Natural killer cell (primary cell): ENCODE measurements at places on chromosomes 4 and X. TPM values are rescaled to one million over a fixed set of nuclear protein-coding genes. Genes with fewer than 3 reads are reported as not detected.
A peak's percentile ranks its signal among the peaks of the same experiment; 100 is the strongest.

DNA sequence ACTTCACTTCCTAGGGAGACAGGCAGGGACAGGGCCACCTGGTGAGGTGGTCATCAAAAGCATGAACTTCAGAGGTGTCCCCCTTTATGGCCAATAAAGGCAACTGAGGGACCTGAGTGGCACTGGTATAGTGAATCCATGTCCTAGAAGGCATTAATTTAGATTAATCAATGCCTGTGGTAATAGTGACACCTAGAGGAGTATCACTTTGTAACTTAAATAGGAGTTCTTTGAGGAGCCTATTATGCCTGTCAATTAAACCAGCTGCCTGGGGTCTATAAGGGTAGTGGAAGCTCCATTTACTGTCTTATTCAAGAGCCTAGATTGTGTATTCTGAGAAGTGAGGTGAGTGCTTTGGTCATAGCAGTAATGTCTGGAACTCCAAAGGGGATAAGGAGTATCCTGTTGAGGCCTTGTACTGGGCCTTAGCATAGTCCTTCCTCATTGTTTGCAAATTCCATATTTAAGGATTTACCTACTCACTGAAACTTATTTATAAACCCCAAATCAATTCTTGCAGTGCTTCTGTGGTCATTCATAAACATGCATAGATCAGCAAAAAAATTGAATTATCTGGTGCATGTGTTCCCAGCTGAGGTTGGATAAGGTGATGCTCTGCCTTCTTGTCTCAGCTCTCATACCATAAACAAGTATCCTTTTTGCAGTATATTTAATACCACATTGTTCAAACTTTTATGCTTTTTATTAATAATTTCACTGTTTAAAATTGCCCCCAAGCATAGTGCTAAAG is 213.8 kb upstream of the RADX start:
- no peak overlapping the region for H3K4me3 ChIP-seq
- H3K4me1 ChIP-seq = no peaks in the 10 kb centered on the region
- H3K36me3 ChIP-seq = no peaks in the 10 kb centered on the region

DNA sequence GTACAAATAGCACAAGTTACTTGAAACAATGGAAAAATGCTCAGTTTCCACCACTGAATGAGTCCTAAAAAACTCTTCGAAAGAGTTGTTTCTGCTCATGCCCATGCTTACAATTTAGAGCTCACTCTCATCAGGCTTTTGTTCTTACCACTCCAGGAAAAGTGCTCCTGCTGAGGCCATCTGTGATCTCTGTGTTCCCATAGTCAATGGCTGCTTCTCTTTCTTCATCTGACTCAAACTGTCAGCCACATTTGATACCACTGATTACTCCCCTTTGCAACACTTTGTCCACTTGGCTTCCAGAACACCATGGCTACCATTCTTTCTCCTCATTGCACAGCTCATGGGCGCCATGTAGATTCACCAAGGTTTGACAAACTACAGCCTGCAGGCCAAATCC is 80.0 kb upstream of the SLC34A2 start:
- H3K27me3 ChIP-seq = no peaks in the 10 kb centered on the region
- no peaks in the 10 kb centered on the region for H3K36me3 ChIP-seq
- no peak overlapping the region for H3K27ac ChIP-seq
- no peak for DNase-seq

DNA sequence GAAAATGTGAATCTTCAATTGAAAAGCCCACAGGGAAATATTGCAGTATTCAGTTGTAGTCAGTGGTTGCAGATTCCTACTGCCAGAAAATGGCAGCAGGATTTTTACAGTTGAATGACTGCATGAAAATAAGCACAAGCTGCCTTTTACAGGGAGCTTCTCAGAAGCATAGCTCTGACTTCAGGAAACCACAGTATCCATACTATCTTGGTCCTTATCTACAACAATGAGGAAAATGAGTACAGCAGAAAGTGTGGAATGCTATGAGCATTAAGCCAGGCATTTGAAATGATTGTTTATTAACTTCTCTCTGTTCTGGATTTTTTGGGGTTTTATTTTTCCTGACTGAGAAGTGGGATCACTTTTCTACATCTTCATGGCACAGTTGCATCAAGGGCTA is 34.6 kb upstream of the PRRG1 start:
- H3K27ac ChIP-seq = no peak overlapping the region
- H3K4me3 ChIP-seq = no peak overlapping the region
- H3K36me3 ChIP-seq = no peaks in the 10 kb centered on the region
- H3K4me1 ChIP-seq = no peaks in the 10 kb centered on the region
- DNase-seq = no peak

Gene BGN
- total RNA-seq = not detected

DNA sequence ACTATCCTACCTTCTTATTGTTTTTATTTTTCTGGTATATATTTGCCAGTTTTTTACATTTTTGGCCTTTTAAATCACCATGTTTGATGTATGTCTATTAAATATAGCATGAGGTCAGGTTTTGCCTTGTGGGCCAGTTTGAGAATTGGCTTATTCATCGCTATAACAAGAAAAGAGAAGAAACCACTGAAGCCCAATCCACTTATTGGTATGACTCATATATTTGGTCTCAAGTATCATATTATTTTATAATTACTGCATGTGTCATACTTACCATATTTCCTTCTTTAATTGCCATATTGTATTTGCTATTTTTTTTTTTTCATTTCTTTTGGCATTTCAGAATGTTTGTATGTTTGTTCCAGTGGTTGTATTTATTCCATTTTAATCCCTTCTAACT is 99.3 kb downstream of the IRF2 start:
- no peaks in the 10 kb centered on the region for H3K36me3 ChIP-seq
- DNase-seq = no peak
- no peak overlapping the region for H3K4me3 ChIP-seq

- H3K4me1 ChIP-seq = no peaks in the 10 kb centered on the region
- no peak overlapping the region for H3K27ac ChIP-seq
- H3K4me3 ChIP-seq = no peak overlapping the region
- no peak for DNase-seq
These were observed 10.9 kb downstream of the SH3D19 start for GRCh38 chr4:151314479-151314878.

- no peaks in the 10 kb centered on the region for H3K4me1 ChIP-seq
- H3K27me3 ChIP-seq = no peaks in the 10 kb centered on the region
- DNase-seq = no peak
- H3K27ac ChIP-seq = no peak overlapping the region
These were observed 9.5 kb upstream of the NAAA start for GRCh38 chr4:75950213-75950815.

Gene GIMD1
- total RNA-seq = not detected

DNA sequence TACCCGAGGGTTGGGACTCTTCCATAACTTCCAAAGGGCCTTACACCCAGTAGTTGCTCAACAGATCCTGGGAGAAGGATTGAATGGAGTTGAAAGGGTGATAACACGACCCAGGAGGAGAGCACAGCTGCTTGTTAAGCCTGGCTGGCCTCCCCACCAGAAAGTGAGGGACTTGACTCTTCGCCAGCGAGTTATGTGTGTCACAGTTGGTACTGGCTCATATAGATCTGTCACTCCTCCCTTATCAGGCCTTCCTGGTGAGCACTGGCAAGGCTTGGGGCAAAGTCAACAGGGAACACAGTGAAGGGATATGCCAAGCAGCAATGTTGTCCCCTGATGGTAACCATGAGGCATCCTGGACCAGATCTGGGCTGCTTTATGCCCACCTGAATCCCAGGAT is 35.8 kb downstream of the APLN start:
- no peak overlapping the region for H3K4me3 ChIP-seq
- no peak for DNase-seq
- H3K36me3 ChIP-seq = no peaks in the 10 kb centered on the region
- H3K27me3 ChIP-seq = no peaks in the 10 kb centered on the region

DNA sequence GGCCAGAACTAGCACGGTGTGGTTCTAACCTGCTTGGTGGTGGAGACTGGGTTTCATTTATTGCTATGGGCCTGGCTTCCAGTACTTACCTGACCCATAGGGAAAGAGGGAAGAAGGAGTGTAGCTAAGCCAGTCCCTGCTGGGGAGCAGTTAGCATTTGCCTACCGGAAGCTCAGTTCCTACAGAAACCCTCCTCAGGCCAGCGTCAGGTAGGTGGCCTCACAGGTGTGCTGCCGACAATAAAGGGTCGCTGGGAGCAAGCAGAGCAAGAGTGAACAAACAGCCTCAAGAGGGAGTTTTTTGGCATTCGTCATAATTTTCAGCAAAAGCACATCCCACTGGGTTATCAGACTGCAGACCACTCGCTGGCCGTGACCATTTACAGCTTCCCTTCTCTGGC is 740.6 kb upstream of the TENM3 start:
- H3K27me3 ChIP-seq = no peaks in the 10 kb centered on the region
- no peaks in the 10 kb centered on the region for H3K4me1 ChIP-seq
- H3K36me3 ChIP-seq = no peaks in the 10 kb centered on the region
- H3K4me3 ChIP-seq = no peak overlapping the region
- DNase-seq = no peak

DNA sequence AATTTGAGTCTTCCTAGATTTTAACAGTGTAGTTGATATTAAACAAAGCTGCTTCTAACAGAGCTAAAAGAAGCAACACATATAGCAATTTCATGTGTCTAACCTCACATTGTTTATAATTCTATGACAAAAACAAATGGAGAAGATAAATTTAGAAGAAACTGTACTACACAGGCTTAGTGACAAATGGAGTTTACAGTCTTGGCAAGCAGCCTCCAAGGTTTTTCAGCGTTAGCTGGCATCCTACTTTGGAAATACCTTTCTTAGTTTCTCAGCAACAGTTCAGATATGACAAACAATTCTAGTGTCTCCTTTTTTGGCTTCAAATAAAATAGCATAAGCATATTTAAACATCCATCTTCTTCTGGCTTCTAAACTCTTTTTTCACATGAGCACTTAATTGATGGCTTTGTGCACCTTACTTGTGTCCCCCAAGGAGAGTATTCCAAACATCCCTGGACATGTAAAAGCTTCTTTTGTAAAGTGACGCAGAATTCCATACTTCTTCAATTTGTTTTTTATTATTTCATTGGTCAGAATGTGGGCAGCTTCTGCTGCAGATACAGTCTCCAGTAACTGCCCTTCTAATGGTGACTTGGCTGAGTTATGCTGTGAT is 249.8 kb downstream of the ANTXR2 start:
- no peak overlapping the region for H3K27ac ChIP-seq
- H3K4me3 ChIP-seq = no peak overlapping the region
- no peaks in the 10 kb centered on the region for H3K4me1 ChIP-seq

Gene MAGEA6
- not detected for total RNA-seq

Gene ARHGEF9
- 64.2 TPM for total RNA-seq

DNA sequence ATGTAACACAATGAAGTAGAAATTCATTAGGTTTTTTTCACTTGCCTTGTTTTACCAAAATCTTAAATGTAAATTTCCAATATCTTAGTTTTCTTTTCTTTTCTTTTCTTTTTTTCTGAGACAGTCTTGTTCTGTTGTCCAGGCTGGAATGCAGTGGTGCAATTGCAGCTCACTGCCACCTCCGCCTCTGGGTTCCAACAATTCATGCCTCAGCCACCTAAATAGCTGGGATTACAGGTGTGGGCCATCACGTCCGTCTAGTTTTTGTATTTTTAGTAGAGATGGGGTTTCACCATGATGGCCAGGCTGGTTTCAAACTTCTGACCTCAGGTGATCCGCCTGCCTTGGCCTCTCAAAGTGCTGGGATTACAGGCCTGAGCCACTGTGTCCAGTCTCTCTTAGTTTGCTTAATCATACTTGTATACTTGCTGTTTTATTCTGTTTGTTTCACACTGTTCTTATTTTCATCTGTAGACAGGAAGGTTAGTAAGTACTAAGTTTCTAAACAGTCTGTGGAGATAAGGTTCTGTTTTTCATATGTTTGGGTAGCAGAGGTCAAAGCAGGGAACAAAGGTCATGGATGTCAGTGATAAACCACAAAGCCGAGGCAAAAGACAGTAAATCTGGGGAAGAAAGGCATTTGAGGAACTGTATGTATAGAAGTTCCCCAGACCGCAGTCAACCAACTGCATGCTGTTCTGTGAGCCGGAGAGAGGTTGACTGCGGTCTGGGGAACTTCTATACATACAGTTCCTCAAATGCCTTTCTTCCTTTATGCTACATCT is 129.1 kb downstream of the CBR4 start:
- H3K4me1 ChIP-seq = peaks cover 10% of the 10 kb centered on the region
- no peak overlapping the region for H3K4me3 ChIP-seq
- no peaks in the 10 kb centered on the region for H3K27me3 ChIP-seq
- H3K36me3 ChIP-seq = no peaks in the 10 kb centered on the region
- no peak overlapping the region for H3K27ac ChIP-seq

DNA sequence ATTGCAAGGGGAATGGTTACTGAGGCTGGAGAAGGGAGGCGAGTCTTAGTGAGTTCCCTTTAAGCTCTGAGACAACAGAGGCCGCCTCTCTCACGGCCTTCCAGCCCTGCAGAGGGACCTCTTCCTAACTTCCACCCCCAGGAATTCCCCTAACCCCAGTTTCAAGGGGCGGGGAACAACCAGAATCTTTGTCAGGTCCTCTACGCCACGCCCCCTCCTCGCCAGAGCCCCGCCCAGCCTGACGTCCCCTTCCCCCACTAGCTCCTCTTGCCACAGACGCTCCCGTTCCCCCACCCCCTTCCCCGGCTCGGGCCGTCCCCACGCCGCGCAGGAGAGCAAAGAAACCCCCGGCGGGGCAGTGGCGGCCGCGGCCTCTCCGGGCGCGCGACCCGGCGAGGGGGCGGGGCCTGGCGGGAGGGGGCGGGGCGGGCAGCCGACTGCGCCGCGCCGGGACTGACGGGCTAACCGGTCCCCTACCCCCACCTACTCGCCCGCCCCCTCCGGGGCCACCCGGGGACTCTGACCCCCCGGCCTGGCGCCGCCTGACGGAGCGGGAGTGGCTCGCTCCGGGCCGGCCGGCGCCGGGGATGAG is 12.3 kb upstream of the TMEM156 start:
- H3K36me3 ChIP-seq = no peaks in the 10 kb centered on the region
- peak overlapping the region; percentile 80 for H3K27ac ChIP-seq
- H3K27me3 ChIP-seq = no peaks in the 10 kb centered on the region
- peaks cover 22% of the 10 kb centered on the region for H3K4me1 ChIP-seq
- DNase-seq = peak; percentile 94
- peak overlapping the region; percentile 49 for H3K4me3 ChIP-seq

GRCh38 chr4:76589402-76589801 is 154.4 kb downstream of the SHROOM3 start:
- H3K4me3 ChIP-seq = no peak overlapping the region
- H3K4me1 ChIP-seq = no peaks in the 10 kb centered on the region
- H3K27me3 ChIP-seq = peaks cover 8% of the 10 kb centered on the region
- no peak for DNase-seq

Gene CT45A1
- total RNA-seq = not detected

Gene LGI2
- total RNA-seq = not detected

Gene RAP2C
- 60.0 TPM for total RNA-seq

DNA sequence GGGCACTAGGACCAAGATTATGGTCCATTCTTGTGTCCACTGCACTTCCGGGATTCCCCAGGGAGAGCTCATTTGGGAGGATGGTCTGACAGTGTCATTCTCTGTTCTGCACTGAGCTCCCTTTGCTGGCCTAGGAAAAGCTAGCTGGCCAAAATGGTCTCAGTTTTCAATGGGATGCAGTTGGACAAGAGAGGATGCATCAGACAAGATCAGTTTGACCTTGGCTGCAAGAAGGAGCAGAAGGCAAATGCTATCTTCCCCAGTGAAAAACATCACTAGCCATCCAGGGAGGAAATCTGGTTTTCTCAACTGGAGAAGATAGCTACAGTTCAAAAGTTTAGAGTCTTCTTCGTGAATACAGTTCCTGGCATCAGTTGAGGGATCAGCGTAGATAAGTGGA is 221.1 kb downstream of the PTTG2 start:
- no peaks in the 10 kb centered on the region for H3K36me3 ChIP-seq
- H3K4me1 ChIP-seq = peaks cover 26% of the 10 kb centered on the region
- no peak overlapping the region for H3K4me3 ChIP-seq
- DNase-seq = no peak
- no peak overlapping the region for H3K27ac ChIP-seq

GRCh38 chr4:88971536-88971935 is 85.4 kb downstream of the FAM13A start:
- no peaks in the 10 kb centered on the region for H3K27me3 ChIP-seq
- no peak overlapping the region for H3K4me3 ChIP-seq
- no peak overlapping the region for H3K27ac ChIP-seq
- no peaks in the 10 kb centered on the region for H3K36me3 ChIP-seq
